Fibroblast of skin of left quadriceps (primary cell): ENCODE measurements at places on chromosomes 3 and 15.

DNA sequence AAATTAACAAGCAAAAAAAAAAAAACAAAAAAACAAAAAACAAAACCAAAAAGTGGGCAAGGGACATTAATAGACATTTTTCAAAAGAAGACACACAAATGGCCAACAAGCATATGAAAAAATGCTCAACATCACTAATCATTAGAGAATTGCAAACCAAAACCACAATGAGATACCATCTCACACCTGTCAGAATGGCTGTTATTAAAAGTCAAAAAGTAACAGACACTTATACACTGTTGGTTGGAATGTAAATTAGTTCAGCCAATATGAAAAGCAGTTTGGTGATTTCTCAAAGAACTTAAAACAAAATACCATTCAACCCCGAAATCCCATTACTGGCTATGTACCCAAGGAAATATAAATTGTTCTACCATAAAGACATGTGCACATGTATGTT, 222.4 kb upstream of the CD96 start:
- no peak for DNase-seq

DNA sequence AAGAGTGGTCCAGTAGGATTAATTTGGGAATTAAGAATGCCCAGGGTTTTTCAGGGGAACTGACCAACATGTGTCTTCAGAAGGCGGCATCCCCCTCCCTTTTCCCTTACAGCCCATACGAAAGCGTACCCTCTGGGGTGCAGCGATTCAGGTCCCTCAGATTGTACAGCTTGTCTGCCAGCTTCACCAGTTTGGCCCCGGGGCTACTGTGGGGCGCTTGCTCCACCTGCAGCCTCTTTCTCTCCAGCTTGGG, 848 bp downstream of the HDDC3 start:
- DNase-seq = no peak

GRCh38 chr15:69679623-69680228, 227.1 kb downstream of the RPLP1 start:
- DNase-seq = no peak

GRCh38 chr3:174620138-174620537, 239.0 kb upstream of the NAALADL2 start:
- no peak for DNase-seq

DNA sequence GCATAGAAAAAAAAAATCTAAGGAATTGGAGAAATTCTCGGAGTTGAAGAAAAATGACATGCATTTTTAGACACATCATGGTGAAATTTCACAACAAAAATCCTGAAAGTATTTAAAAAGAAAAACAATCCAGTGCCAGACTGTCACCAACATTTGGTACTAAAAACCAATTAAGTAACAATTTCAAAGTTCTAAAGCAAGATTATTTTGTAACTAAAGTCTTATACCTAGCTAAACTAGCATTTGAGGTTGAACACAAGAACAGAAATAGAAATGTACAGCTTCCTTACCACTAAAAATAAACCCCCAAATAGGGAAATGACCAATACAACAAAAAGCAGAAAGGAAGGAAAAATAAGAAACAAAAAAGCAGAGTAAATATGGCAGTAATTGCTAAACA, 11.9 kb downstream of the TOMM70 start:
- DNase-seq = no peak

DNA sequence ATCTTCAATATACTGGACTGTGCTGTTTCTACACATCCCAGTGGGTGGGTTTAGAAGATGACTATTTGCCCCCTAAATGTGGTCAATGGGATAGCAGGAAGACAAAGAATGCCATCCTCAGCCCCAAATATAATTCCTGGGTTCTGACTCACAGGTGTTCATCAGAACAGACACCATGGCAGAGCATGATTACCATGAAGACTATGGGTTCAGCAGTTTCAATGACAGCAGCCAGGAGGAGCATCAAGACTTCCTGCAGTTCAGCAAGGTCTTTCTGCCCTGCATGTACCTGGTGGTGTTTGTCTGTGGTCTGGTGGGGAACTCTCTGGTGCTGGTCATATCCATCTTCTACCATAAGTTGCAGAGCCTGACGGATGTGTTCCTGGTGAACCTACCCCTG, 3.0 kb downstream of the CXCR6 start:
- no peak for DNase-seq

DNA sequence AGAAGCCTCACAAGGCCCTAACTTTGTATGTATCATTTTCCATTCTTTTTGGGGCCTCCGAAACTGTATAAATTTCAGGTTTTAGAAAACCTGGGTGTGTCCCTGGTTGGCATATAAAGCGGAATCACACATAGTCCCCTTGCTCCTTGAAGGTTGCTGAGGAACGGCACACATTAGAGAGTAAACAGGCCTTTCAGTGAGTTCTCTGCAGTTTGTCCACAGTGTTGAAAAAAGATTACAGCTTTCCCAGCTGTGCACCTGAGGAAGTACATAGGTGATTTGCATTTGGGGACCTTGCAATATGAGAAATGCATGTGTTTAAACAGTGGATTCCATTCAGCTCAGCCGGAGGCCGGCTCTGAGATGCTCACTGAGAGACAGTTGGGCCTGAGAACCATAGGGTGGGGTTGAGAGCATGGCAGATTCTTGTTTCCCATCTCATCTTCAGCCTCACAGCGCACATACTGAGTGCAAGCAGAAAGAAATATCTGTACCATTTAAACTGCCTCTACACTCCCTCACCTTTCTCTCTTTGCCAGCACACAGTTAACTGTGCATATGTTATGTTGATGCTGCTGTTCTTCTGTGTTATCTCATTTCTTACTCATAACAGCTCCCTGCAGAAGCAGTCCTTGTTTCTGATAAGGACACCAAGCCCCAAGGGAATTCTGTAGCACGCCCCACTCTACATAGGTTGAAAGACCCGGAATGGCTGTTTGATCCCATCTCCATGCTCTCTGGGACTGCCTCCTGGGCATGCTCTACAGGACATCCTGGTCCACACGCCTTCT, 60.4 kb downstream of the BOC start:
- no peak for DNase-seq

- no peak for DNase-seq
These were observed 258.9 kb downstream of the PDZRN3 start for GRCh38 chr3:73365756-73366397.

DNA sequence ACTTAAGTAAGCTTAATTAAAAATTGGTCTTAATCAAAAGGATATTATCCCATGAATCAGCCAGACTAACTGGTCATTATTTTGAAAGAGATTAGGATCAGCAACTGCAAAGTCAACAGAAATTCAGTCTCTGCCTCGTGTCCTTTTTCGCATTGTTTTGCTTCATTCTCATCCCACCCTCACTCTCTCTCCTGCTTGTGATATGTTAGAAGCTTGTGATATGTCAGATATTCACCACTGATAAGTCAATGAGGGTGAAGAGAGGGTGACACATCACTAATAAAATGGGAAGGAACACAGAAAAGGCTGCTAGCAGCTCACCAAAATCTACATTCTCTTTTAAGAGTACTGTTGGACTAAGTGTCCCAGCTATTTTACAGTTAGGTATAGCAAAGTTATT, 146.1 kb downstream of the SUCNR1 start:
- no peak for DNase-seq

- DNase-seq = peak; percentile 100
These were observed 46.4 kb upstream of the HES1 start for GRCh38 chr3:194089357-194090177.

GRCh38 chr3:150227839-150228238, 180.3 kb upstream of the TSC22D2 start:
- no peak for DNase-seq

DNA sequence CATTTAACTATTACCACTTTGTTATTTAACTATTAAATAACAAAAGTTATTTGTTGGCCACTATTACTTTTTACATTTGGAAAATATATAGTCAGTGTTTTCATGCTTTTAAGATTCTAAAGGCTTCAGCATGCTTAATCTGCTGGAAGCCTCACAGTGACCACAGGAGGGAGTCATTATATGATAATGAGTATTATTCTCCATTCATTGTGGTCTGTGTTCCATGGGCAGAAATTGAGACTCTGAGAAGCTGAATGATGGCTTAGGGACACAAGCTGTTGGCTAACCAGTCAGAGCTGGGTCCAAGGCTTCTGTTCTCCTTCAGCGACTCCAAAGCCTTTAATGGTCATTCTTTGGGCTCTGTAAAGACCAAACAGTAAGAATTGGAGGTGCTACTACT, 64.7 kb downstream of the BFSP2 start:
- DNase-seq = peak; percentile 21

DNA sequence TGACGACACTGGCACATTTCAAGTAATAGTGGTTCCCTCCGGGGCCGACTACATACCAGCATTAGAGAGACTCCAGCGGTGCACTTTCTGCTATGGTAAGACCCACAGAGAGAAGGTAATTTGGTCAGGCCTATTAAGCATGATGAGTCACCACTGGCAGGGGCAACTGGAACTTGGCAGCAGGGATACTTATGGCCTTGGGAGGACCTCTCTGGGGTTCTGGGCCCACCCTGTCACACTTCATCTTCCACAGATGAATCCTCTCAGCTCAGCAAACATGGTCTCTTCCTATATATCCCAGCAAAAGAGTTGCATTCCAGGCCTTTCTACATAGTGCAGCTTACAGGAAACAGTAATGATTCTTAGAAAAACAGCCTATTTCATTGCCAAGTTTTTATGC, 88.0 kb downstream of the PIK3R4 start:
- DNase-seq = peak; percentile 42

DNA sequence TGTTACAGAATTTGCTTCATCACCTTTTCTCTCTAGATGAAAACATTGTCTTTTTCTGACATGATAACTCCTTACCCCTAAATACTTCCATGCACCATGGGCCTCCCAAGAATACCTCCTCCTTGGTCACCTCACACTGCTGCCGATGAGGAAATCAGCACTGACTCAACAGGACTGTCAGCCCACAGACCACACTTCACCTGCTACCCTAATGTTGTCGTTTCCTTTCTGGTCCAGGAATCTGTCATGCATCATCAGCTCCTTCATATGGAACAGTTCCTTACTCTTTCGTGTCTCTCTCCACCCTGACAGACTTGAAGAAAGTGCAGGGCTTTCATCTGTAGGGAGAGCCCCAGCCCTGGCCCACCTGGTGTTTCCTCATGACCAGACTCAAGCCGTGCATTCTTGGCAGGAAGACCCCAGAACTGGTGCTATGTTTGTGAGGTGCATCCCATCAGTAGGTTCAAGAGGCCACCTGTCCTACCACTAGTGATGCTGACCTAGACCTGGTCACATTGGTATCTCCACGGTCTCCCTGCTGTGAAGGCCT, 41.1 kb upstream of the PLXNA1 start:
- DNase-seq = no peak

GRCh38 chr3:23698652-23699313, 107.0 kb upstream of the UBE2E1 start:
- DNase-seq = no peak

DNA sequence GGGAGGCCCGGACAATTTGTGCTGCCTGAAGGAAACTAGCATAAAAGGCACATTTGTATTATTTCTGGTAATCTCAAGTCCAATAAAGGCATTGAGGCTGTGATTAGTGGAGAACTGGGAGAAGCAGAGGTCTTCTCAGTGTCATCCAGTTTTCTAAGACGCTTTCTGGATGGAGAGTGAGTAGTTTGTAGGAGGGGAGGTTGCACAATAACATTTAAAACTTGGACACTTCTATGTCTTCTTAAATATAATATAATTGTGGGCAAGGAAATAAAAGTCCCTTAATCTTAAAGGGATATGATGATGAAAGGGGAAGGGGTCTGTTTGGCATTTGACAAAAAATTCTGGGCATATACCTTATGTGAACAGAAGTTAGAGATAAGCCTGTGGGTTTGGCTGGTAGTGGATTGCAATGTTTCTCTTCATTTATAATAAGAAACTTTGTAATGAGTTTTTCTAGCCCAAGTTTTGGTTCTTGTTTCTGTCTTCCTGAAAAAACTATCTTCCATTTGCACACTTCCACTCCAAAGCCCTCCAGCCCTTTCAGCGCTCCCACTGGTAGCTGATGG, 291.6 kb upstream of the TGFBR2 start:
- no peak for DNase-seq

DNA sequence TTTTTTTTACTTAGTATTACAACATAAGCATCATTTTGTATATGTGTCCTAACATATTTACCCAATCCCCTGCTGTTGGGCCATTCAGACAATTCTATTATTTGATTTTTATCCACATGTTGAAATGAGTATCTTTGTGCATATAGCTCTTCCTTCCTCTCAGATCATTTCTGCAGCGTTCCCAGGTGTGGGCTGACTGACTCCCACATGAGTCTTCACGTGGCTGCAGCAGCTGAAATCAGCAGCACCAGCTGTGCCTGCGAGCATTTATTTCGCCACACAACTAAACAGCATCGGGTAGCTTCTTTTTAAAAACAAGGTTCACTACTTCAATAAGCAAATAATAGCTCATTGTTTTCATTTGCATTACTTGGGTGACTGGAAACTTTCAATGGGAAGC, 44.5 kb upstream of the PDE8A start:
- DNase-seq = no peak

- no peak for DNase-seq
These were observed 87.1 kb downstream of the LPP start for GRCh38 chr3:188241072-188241471.

DNA sequence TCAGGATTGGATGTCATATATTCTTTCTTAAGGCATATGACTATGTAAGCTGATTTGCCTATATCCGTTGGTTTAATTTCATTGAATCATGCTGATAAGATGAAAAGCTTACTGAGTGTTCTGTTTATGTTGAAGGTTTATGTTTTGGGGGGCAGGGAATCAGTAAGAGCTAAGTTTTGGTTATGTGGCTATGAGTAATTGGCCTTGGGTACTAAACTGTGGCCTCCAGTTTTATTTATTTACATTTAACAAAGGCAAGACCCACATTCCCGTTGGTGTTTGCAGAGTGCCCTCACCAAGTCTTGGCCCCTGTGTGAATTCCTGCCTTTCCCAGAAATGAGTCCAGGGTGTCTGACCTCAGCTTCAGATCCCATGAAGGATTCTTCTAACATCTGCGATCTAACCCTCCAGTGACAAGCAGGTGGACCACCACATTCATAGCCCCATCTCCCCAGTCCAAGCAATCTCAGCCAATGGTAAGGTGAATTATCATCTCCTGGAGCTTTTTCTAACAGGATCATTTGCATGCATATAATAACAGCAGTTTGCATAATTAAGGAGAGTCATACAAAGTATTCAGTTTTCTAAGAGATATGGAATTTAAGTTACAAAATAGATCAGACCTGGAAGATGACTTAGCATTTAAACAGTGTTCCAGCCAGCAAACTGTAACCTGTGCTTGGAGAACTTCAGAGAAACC, 27.4 kb downstream of the GLDN start:
- DNase-seq = no peak

DNA sequence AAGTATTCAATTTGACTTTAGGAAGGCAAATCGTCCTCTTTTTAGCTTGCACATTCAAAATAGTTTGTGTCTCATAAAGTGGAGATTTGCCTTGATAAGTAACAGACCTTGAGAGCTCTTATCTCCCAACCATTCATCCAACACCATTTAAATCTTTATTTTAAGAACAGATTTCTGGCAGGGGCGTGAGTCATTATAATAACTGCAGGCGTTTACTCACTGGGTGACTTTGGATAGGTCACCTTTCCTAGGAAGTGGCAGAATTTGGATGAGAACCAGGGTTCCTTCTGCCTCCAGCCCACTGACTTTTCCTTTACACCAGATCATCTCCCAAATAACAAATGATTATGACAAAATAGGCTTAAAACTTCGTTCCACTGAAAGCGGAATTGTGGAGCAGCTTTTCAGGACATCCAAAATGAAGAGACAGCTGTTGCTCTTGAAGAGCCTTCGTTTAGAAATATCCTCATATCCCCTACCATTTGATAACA, 5.0 kb downstream of the LMCD1 start:
- no peak for DNase-seq

- no peak for DNase-seq
These were observed 96.0 kb downstream of the LSM3 start for GRCh38 chr3:14274612-14274936.
